B cell (primary cell): ENCODE measurements at places on chromosomes 2 and 18. TPM values are rescaled to one million over a fixed set of nuclear protein-coding genes. Genes with fewer than 3 reads are reported as not detected.

Gene LRATD1
- total RNA-seq = not detected in 2 replicates

DNA sequence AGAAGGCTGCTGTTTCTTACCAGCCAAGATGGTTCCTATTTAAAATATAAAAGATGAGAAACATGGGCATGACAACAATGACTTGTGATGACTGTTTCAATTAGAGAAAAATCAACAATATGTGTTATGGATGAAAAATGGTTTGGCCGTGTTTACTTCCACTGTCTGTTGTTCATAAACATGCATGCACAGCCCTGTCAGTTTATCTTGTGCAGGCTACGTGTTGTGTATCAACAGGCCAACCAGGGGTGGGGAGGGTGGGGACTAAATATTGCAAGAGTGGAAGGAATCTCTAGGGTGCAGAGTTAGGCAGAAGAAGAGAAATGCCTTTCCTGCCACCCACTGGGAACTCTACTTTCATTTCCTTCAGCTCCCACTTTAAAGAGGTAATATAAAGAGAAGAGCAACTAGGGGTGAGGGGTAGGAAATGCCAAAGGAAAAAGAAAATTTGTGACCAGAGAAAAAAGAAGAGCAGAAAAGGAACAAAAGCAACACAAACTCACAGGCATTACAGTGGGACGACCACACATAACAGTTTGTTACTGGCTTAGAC, 116.8 kb upstream of the MEIS1 start:
- no peak for DNase-seq

Gene MOGAT1
- total RNA-seq = not detected in 2 replicates

DNA sequence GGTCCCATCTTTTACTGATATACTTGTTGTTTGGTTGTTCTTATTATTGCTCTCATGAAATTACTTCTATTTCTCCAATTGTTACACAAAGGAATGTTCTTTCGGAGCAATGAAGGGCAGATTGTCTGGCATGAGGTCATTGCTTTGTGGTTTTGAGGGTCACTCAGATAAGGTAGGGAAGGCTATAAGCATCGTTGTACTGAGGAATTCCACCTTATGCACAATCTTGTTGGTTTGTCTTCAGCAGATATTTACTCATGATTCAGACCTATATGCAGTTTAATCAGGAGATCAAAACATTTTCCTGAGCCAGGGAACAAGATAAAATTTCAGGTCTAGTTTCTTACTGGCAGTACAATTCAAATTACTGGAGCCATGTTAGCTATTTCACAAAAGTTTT, 163.0 kb upstream of the SPHKAP start:
- DNase-seq = no peak

DNA sequence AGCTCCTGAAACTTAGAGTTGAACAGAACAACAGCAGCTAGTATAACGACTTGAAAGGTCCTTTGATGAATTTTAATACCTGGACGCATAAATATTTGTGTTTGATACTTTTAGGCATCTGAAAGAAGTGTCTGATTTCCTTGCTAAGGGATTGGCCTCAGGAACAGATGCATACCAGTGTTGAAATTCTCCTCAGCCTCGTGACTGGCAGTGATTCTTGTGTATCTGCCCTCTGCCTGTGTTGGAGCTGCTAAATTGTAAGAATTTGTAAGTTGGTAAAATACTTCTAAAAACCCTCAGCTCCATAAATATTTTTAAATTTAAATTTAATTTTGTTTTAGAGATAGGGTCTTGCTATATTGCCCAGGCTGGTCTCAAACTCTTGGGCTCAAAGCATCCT, 22.4 kb upstream of the SCYGR1 start:
- no peak for DNase-seq

- no peak for DNase-seq
These were observed 283.8 kb downstream of the CTNNA2 start for GRCh38 chr2:79796641-79797040.

DNA sequence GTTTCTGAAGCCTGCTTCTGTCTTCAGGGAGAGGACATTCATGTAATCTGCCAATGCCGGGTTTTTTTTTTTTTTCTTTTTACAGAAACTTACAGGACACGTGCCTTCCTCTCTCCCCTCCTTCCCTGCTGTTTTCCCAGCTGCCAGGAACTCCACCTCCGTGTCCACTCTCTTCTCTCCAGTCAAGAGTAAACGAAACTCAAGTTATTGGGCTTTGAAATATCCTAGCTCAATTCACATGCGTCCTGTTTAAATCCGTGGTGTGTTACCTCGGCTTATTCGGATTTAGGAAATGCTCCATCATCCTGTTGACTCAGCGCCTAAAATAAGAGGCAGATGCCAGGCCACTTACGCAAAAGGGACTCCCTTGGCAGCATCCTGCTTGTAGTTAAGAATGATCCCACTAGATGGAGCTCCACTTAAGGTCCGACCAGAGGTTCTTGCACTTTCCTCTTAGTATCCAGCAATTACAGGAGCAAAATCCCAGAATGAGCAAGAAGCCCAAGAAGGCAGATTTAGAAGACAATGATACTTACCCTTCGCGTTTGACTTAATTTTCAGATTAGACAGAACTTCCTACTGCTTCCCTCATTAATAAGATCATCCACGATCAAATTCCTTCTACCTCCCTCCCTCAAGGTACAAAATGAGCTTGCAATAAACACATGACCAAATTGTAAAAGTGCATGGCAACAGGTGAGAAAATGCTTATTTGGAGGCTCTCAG, 97.2 kb upstream of the ZCCHC2 start:
- peak; percentile 78 for DNase-seq

Gene ZNF892
- total RNA-seq = 5.5 and 8.3 TPM in 2 replicates

DNA sequence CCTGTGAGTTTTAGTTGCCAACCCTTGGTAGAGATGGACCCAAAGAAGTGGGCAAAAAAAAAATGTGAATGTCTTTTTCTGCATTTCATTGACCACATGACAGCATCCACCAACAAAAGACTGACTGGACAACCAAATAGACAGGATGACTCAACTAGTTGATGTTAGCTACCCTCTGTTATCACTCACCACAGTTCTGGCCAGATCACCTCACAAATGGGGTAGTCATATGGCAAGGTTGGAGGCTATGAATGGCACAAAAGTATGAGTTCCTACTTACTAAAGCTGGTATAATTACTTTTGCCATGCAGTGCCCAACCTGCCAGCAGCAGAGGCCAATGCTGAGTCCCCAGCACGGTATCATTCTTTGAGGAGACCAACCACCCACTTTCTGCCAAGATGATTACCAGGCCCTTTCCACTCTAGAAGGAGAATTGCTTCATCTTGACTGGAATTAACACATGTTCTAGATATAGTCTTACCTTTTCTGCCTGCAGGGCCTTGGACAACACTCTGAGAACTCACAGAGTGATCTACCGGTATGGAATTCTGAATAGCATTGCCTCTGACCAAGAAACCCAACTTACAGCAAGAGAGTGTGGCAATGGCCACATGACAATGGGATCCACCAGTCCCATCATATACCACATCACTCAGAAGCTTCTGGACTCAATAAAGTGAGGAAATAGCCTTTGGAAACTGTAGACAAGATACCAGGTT, 20.1 kb upstream of the TCF7L1 start:
- DNase-seq = no peak

Gene CMPK2
- total RNA-seq = 2.0 and 2.9 TPM in 2 replicates

Gene CNTNAP5
- not detected in 2 replicates for total RNA-seq

GRCh38 chr2:241857041-241857541, 1.6 kb downstream of the PDCD1 start:
- no peak for DNase-seq

Gene TGFBRAP1
- total RNA-seq = 21.7 and 25.0 TPM in 2 replicates

DNA sequence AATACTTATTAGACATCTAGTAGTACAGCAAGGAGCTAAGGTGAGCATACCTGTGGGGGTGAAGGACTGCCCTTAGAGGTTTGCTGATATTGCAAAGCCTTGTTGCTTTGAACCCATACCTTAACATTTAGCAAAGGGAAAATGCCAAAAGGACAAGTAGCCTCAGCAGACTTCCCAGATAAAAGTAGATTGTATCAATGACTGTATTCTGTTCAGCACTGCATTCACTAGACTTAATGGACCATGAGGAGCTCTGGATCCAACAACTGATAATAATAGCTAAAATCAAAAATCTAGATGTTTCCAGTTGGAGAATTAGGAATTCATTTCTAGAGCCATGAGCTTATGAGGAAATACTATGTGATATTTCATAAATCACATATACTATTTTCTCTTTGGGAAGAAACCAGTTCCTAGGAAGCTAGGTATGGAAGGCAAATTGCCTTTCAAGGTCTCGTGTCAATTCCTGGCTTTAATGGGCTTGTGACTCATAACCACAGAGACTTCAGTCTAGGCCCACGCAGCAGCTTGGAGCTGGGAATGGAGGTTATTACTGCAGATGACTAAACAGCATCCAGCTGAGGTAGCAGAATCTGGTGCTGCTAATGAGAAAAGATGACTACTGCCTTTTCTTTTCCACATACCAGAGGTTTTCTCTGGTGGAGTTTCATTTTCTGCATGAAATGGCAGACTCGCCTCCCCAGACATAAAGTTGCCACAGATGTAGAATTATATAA, 191.2 kb upstream of the NABP1 start:
- no peak for DNase-seq

DNA sequence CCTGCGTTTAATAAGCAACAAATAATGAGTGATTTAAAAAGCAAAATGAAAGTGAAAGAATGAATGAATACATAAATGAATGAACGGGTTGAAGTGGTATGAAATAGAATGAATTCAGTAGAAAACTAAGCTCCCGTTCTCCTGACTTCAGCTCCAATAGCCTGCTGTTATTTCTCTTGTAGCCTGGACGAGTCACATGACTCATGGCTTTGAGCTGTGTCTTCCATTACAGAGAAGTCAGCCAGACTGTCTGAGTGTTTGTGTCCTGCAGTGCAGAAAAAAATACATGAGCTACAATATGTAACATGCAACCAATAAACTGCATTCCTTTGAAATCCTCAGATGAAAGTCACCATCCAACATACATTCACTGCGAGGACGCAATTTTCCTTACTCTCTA, 21.2 kb downstream of the SCG2 start:
- DNase-seq = no peak

GRCh38 chr2:52054824-52055223, 1022.9 kb upstream of the NRXN1 start:
- no peak for DNase-seq

DNA sequence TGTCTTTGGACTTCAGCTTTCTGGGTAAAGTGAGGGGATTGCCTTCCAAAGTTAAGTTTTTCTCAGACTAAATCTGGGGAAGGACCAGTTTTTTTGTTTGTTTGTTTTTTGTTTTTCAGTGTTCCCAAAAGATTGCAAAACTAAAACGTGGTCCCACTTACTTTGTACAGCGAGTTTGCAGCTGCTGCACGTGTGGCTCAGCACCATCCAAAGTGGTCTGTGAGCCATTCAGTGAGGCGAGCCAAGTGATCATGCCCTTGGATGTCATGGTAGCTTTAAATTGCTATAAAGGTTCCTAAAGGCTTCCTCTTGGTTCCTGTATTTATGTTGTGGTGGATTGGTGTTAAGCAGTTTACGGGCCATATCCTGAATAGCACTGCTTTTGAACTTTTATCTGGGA, 23.0 kb downstream of the TET3 start:
- DNase-seq = no peak

DNA sequence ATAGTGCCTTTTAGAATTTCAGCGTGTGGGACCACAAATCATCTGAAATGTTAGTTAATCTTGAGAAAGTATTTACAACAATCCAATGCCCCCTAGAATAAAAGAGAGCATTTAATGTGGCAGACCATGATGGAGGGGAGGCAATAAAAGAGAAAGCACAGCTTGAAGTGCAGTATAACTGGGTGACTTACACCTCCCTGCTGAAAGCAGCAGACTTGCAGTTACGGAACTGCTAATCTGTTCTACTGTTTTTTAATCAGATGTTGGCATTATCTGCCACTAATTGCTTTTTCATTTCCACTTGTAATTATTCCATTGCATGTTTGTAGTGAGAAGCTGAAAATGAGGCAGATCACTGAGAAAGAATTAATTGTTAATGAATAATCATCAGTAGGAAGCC, 130.5 kb upstream of the ITGA4 start:
- no peak for DNase-seq

- no peak for DNase-seq
These were observed 75.6 kb downstream of the MAP4K3 start for GRCh38 chr2:39361511-39361910.

DNA sequence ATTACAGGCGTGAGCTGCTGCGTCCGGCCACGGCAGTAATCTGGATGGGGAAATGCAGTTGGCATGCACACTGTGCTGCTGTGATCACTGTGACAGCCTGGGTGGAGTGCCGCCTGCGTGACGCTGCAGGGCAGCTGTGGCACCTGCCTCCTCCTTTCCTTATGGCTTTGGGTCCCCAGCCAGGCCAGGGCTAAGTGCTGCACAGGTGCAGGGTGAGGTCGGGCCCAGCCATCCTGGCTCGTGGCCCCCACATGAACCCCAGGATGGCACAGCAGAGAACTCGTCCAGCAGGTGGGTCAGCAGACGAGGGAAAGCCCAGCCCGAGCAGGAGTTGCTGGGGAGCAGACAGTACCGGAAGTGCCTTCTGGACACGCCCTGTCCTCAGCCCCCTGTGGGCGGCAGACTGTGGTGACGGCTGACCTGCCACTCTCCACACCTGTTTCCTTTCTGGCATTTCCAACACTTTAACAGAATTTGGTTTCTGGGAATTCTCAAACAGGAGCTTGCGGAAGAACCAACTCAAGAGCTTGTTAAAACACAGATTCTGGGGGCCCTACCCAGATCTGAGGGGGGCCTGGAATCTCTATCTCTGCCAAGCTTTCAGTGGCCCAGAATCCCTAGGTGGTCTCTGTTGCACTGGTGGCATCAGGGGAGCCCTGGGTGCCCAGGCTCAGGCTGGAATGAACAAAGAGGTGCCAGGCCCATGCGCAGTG, 16.9 kb downstream of the HS1BP3 start:
- DNase-seq = no peak

DNA sequence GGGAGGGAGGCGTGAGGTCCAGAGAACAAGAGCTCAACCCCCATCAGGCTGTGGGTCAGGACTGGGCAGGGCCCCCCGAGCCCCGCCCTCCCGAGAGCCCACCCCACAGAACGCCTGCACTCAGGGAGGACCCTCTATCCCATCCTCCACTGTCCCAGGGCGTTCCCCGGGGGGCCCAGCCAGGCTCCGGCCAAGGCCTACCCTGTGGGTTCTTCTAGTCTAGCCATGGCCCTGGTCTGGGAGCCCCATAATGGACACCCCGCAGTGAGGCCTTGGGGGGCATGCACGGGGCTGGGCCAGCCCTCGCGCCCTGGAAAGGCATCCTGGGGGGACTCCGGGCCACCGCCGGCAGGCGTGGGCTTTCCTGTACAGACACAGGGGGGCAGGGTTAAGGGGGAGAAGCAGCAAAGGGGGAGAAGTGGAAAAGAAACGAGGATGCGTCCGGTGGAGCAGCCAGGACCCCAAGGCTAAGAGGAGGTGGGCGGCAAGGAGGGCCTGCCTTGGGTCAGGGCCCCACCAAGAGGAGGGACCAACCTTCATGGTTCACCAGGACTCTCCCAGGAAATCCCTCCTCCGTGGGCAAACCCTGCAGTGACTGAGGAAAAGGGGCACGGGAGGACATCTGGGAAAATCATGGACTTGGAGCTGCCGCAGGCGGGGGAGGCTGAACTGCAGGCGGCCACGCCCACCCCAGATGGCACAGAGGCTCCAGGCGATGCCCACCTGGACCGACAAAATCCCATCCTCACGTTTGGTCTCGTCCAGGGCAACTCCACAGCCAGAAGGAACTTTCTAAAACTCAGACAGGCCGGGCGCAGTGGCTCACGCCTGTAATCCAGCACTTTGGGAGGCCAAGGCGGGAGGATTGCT, 2.7 kb upstream of the CROCC2 start:
- no peak for DNase-seq

GRCh38 chr18:49531678-49532153, 30.1 kb upstream of the LIPG start:
- no peak for DNase-seq

- no peak for DNase-seq
These were observed 60.5 kb upstream of the PXDN start for GRCh38 chr2:1804865-1805264.
